ENCODE measurements at places on chromosomes 1 and 21.

DNA sequence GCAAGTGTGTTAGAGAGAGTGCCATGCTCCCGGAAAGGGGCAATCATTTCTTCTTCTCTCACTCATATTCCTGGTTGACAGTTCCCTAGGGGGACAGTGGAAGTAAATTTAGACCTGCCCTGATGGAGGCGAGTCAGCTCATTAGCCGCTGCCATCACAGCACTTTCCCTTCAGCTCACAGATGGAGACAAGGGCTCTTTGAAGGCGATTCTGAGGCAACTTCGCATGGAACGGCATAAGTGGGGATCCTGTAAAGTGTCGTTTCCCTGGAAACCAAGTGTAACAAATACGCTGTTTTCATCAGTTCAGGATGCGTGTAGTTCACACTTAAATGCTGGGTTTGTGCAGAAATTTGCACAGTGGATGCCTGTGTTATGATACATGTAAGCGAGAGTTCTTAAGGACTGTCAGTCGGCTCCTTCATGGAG, 114.5 kb upstream of the TMPRSS15 start:
- no peak for DNase-seq

- no peak for DNase-seq
Measured at GRCh38 chr1:28392027-28392652, 22.6 kb downstream of the PHACTR4 start.

- no peak for DNase-seq
Measured at GRCh38 chr1:178540646-178541045, 27.7 kb downstream of the TEX35 start.

GRCh38 chr1:84422909-84423308, 24.6 kb downstream of the DNASE2B start:
- no peak for DNase-seq

GRCh38 chr1:211920141-211920572, 89.6 kb upstream of the LPGAT1 start:
- DNase-seq, result no peak

DNA sequence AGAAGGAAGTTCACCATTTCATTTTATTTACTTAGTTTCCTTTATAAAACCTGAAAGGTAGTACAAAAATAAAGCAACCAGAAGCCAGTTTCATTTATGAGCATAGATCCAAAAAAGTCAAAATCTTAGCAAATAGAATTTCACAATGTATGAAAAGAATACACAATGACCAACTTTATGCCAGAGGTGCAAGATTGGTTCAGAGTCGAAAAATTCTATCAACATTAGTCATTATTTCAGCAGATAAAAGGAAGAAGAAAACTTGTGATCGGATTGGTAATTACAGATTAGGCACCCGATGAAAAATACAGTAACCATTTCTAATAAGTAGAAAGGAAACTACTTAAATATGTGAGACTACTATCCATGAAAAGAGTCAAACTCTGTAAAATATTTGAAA, 89.1 kb downstream of the ITSN1 start:
- no peak for DNase-seq

Data from T-helper 2 cell treated with Interferon-gamma antibody and Interleukin-4, amounts not matched to agents 5 μg/mL and 100 μg/mL, for 36 hours (primary cell).